ENCODE measurements at places on chromosomes 2 and 18.

- no peak for DNase-seq
Observed at GRCh38 chr2:61405813-61406212, 65.1 kb downstream of the USP34 start.

- DNase-seq, result no peak
Observed at GRCh38 chr2:37776487-37776886, 105.0 kb upstream of the CDC42EP3 start.

GRCh38 chr2:58207189-58207588 is 33.9 kb downstream of the FANCL start:
- DNase-seq, result no peak

DNA sequence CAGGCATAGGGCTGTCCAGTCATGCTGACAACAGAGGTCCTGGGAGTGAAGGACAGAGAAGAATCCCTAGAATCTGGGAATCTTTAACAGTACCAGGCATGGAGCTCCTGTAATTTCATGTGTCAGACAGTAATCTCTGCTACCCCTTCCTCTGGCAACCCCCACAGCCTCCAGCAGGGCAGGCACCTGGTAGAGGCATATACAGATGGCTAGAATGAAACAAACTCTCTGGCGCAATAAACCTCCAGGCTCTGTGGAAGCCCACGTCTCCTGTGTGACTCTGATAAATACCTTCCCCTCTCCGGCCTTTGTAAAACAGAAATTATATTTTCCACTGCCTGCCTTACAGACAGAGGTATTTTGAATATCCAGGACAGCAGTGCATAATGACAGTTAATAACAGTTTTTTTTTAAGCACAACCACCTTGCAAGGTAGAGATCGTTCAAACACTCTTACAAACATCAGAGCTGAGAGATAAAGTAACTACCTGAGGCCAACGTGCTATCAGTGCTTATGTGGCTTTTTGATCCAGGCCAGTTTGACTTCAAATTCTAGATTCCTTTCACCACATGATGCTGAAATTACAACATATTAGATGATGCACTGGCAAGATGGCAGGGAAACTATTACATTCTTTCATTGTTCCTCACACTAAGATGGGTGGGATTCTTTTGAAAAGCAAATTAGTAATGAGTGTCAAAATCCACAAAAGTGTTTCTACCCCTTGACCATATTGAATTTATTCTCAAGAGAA is 47.7 kb upstream of the TMEM247 start:
- DNase-seq, result no peak

DNA sequence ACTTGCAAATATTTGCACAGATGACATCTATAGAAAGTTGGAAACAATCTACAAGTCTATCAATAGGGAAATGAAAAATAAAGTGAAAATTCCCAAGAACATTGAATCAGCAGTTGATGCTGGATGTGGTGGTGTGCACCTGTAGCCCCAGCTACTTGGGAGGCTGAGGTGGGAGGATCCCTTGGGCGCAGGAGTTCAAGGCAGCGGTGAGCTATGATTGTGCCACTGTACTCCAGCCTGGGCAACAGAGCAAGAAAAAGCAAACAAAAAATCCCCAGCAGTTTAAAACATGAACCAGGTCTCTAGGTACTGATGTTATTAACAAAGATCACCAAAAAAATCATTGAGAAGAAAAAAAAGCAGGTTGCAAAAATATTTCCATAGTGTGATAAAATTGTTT is 15.4 kb upstream of the NDUFV2 start:
- DNase-seq, result no peak

- no peak for DNase-seq
Observed at GRCh38 chr2:138841459-138841858, 61.3 kb upstream of the NXPH2 start.

GRCh38 chr2:178119179-178119922 is 7.1 kb downstream of the RBM45 start:
- no peak for DNase-seq

DNA sequence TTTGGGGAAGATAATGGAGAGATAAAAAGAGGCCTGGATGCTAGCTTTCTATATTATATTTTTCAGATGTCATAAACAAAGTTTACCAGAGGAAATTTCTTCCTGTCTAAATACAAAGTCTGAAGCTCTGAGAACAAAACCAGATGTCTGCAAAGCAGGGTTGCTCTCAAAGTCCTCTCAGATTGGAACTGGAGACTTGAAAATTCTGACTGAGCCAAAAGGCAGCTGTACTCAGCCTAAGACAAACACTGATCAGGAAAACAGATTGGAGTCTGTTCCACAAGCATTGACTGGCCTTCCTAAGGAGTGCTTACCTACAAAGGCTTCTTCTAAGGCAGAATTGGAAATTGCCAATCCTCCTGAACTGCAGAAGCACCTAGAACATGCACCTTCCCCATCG is 25.1 kb downstream of the KDM3A start:
- DNase-seq, result no peak

- DNase-seq, result no peak
Observed at GRCh38 chr18:22505141-22505591, 87.5 kb upstream of the CTAGE1 start.

GRCh38 chr18:67463829-67464228 is 52.7 kb downstream of the DSEL start:
- DNase-seq, result no peak

DNA sequence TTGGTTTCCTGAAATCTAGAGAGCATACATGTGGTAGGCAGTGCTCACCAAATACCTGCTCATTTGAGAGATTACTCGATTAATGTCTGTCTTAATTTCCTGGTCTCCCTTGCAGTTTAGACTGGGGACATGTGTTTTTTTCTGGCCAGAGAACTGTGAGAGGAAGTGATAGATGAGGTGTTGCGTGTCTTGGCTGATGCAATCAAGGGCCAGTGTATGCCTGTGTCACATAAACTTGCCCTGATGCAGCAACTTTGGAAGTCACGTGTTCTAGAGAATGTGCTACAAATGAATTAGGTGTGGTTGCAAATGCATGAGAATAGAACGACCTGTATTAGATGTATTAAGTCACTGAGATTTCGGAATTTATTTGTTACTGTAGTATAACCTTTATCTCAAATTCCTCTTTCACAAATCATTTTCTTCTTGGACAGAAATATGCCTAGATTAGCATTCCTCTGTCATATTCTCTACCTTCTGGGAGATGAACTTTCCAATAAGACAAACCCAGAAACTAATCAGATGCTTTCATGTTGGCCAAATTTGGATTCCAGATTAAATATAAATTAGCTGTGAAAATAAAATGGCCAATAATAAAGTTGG is 9.9 kb upstream of the IL1A start:
- no peak for DNase-seq

DNA sequence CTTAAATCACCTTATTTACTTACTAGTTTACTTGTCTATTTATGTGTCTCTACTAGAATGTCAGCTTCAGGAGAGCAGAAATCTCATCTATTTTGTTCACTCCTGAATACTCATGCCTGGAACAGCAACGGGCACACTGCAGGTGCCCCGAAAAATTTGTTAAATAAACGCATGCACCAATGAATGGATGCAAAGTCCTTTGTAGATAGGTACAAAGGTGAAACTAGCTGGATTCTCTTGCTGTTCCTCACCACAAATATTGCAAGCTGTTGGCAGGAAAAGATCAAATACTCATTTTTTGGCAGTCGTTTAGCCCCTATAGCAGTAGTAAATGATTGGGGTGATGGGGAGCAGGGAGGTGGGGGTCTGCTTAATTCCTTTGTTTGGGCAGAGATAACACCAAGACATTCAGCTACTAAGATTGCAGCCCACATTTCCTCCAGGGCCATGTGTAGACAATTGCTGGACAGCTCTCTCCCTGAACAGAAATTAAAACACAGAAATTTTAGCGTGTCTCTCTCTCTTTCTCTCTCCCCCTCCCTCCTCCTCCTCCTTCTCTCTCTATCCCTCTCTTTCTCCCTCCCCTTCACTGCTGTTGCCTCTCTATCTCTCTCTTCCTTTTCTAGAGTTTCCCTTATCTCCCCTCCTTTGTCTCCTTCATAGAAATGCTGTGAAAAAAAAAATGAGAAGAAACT is 5.4 kb downstream of the MARCHF4 start:
- DNase-seq, result no peak

DNA sequence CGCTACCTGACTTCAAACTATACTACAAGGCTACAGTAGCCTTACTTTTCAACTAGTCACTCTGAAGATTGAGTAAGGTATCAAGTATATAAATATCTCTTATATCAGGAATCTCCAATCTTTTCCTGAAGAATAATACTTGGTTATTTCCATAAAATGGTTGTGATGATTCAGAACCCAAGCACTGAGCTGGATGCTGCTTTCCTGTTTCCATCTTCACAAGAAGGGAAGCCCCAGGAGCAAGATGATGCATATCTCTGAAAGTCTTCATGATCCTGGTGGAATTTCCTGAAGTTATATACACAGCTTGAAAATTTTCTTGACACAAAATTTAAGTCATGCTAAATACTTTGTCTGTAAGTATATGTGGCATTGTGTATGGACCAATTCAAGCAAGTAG is 243.9 kb upstream of the TANK start:
- no peak for DNase-seq

GRCh38 chr2:29014811-29015421 is 33.8 kb downstream of the TOGARAM2 start:
- DNase-seq, result no peak

- no peak for DNase-seq
Observed at GRCh38 chr2:158357699-158358098, 98.9 kb downstream of the CCDC148 start.

DNA sequence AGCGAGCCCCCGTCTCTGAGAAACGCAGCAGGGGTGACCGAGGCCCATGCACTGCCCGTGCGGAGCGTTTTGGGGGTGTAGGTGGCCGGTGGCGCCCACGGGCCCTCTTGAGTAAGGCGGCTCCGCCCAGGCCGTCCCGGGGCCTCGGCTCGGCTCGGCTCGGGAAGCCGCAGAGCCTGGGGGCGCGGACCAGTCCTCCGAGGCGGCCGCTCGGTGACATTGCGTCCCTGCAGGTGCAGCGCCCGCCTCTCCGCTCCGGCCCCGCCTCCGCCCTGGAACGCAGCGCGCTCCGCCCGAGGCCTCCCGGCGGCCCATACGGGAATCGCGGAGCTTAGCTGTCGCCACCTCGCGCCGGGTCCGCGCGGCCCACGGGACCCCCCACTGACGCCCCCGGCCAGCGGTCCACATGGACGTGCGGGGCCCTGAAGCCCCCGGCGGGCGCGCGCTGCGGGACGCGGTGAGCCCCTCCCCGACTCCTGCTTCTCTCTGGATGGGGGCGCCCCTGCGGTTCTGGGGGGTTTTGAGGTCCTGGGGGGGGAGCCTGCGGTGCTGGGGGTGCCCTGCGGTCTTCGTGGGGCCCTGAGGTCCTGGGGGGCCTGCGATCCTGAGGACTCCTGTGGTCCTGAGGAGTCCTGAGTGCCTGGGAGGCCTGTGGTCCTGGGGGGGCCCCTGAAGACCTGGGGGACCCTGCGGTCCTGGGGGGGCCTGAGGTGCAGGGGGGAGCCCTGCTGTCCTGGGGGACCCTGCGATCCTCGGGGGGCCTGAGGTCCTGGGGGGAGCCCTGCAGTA is at the start of gene HSBP1L1:
TSS of gene HSBP1L1 (plus strand) at position 314 of the 789 bp plus-strand sequence. CDS start at position 407, 93 bp downstream.
- no peak for DNase-seq

DNA sequence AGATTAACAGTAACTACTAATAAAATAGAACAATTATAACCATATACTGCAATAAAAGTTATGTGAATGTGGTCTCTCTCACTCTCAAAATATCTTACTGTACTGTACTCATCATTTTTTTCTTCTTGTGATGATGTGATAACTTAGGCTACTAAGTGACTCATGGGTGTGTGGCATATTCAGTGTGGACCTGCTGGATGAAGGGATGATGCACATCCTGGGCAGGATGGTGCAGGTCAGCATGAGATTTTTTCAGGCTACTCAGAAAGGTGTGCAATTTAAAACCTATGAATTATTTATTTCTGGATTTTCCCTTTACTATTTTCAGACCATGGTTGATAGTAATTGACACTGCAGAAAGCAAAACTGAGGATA is 90.7 kb downstream of the NCKAP5 start:
- no peak for DNase-seq

DNA sequence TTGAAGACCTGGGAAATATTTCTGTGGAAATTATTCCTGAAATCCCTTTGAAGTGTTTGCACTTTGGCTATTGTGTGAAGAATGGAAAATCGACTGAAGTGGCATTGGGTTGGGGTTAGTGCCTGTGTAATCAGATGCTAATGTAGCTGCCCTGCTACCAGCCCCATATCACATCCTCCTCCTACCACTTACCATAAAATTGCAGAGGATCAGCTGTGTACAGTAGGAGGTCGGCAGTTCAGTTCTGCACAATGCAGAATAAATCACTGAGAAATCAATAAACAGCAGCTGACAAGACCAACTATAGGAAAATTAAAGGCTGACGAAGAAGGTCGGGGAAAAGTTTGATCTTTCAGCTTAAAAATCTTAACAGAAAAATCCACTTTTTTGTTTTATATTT is 440.9 kb downstream of the PTPRM start:
- no peak for DNase-seq

DNA sequence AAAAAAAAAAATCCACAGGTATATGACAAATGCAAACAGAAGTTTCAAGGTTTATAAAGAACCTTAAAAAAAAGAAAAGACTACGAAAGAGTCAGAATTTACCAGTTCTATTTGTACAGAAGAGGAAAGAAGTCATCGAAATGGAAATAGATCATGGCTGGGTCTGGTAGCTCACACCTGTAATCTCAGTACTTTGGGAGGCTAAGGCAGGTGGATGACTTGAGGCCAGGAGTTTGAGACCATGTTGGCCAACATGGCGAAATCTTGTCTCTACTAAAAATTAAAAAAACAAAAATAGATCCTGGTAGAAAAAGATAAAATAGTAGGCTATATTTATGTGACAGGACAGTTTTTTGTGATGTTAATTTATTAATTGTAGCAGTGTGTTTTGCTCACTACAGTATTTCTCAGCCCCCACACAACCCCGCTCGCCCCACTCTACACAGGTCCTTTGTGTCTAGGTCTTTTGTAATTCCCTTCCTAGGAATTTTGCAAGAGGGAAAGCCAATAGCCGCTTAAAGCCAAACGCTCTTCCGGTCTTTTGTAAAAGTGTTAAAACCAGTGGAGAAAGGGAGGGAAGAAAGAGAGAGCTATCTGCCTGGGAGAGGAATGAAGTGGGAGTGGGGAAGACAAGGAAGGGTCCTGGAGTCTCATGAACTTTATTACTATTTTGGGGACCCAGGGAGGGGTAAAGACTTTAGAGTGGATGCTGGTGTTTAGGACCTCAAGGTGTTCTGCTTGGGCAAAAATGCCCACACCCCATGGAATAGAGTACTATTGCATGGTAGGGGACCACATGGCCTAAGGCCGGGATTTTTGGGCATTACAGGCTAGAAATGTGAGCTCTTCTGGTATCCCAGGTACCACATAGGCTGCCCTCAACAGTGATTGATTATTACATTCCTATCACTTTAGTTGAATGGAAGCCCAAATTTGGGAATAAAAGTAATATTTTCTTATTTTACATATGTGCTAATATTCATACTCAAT is 59.4 kb upstream of the XPO1 start:
- DNase-seq, result no peak

GRCh38 chr2:10826026-10826425 is 13.4 kb upstream of the PDIA6 start:
- no peak for DNase-seq

- DNase-seq, result no peak
Observed at GRCh38 chr2:101983486-101983885, 8.3 kb upstream of the IL1R2 start.

Measured in foreskin melanocyte (primary cell).